Fibroblast of skin of scalp (primary cell): ENCODE measurements at places on chromosomes 5 and 9.

- DNase-seq, result no peak
Measured at GRCh38 chr9:6090277-6091210, 75.1 kb upstream of the RANBP6 start.

DNA sequence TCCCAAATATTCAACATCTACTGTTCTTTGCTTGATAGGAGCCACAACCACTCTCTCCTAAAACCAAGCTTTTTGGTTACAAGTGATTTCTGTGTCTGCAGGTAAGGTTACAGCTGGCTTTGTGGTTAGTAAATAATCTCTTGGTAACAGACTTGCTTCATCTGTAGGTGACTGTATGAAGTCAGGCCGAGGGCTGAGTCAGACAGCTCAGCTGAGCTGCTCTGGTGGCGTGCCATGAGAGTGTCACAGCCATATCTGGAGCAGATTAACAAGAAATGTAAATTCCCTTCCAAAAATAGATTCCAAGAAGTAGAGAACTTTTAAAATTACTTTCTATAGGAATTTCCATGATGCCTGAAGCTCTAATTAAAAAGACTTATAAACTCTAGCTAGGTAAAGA lies 23.7 kb upstream of the TAS2R1 start:
- DNase-seq, result peak; percentile 93

- DNase-seq, result peak; percentile 42
Measured at GRCh38 chr5:149205625-149206523, 64.6 kb downstream of the ABLIM3 start.

DNA sequence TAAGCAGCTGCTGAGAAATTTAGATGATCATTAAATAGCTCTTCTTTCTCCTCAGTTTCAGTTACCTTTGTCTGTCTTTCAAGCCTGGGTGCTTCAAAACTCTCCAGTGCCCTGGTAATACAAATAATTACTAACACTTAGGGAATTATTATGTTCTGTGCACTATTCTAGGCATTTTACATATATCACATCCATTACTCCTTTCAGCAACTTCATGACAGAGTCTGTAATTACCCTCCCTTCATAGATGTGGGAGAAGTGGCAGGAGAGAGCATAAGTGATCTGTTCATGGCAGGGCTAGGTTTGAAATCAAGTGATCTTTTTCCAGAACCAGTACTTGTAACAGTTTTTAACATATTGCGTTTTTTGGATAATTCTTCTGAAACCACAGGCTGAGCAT lies 32.0 kb downstream of the MAN2A1 start:
- no peak for DNase-seq

DNA sequence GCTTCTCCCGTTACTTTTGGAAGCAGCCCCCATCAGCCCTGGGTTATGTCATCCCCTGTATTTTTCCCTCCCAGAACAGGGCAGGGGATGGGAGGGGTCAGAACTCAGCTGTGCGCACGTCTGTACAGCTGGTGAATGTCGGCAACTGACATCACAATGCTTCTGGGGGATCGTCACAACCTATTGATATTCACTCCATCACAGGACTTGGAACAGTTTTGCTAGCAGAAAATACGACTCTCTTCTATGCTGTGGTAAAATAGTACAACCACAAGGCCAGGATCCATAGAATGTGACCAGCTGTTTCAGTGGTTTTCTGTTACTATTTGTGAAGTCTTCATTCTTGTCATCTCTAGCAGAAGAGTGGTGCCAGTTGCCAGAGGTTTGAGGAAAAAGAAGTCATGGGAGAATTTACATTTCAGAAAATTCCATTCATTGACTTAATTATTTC lies 77.1 kb upstream of the KLF4 start:
- DNase-seq, result peak; percentile 62

DNA sequence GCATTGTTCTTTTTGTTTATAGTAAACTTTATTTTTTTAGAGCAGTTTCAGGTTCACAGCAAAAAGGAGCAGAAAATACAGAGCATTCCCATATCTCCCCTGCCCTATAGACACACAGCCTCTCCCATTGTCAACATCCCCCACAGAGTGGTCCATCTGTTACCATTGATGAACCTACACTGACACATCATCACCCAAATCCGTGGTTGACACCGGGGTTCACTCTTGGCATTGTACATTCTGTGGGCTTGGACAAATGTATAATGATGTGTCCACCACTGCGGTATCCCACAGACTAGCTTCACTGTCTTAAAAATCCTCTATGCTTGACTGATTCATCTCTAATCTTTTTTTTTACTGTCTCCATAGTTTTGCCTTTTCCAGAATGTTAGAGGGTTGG lies 120.7 kb upstream of the SPATA31C2 start:
- no peak for DNase-seq

- DNase-seq, result no peak
Measured at GRCh38 chr9:76013809-76014208, 123.3 kb downstream of the PCSK5 start.

DNA sequence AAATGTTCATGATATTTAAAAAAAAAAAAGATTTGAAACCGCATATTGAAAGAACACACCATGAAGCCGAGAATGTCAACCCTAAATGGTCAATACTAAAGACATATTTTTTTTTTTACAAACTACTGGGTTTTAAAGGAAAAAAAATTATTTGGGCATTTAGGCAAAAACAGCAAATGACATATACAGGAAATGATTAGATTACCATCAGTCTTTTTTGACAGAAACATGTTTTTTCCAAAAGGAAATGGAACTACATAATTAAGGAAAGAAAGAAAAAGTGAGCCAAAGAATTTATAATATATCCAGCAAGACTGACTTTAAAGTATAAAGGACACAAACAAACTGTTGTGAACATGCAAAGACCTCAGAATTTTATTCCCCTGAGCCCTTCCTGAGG lies 56.7 kb downstream of the RALGPS1 start:
- no peak for DNase-seq

GRCh38 chr9:17978773-17979172 lies 399.9 kb downstream of the SH3GL2 start:
- DNase-seq, result no peak

DNA sequence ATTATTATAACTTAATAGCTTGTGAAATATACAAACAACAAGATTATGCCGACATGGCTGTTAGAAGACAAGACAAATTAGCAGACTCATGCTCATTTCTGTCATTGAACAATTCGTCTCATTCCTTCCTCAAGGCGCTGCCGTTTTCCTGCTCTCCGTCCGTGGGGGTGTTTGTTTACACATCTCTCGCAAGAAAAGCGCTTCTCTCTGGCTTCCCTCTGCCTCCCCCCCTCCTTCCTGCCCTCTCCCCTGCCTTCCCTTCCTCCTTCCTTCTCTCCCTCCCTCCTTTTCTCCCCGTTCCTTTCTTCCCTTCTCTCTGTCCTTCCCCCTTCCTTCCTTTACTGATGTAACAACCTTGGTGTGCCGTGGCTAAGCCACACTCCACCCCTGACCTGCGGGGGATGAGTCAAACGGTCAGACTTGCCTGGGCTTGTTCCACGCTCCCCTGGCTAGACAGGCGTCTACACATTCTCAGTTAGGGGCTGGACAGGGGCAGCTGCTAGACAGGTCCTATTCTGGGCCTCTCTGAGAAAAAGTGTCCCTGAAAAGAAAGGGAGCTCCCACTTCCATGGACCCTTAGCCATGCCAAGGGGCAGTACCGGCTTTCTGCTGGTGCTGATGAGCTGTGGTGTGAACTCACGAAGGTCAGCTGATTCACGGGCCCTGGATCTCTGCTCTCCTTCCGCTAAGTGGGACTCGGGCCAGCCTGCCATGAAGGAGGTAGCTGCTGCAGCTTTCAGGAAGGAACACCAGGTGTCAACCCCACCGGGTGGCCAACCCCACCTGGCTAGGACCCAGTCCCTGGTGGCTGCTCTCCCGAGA lies 32.0 kb upstream of the SPTLC1 start:
- DNase-seq, result peak; percentile 87

DNA sequence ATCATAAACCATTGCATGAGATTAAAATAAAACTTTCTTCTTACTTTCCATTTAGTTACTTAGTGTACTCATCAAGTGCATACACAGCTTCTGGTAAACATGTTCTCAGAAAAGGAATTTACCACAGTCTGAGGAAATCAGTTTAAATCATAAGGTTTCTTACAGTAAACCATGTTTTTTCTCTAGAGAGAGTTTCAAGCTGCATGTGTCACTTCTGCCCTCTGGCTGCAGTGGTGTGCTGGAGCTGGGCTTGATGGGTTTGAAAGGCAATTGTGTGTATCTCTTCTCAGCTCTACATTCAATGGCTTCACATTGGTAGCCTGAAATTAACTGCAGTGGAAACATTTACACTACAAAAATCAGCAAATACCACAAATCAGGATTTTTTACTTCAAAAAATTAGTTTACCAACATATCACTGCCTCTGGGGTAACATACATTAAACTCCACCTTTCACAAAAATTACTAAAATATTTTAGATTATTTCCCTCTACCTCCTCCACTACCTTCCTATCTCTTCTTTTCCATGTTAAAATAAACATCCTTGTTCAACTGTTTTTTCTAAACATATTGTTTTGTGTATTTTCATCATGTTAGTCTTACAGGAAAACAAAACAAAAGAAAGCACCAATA lies 414.3 kb downstream of the ANXA1 start:
- peak; percentile 7 for DNase-seq

GRCh38 chr5:5437227-5438172 lies 15.0 kb downstream of the ICE1 start:
- no peak for DNase-seq

DNA sequence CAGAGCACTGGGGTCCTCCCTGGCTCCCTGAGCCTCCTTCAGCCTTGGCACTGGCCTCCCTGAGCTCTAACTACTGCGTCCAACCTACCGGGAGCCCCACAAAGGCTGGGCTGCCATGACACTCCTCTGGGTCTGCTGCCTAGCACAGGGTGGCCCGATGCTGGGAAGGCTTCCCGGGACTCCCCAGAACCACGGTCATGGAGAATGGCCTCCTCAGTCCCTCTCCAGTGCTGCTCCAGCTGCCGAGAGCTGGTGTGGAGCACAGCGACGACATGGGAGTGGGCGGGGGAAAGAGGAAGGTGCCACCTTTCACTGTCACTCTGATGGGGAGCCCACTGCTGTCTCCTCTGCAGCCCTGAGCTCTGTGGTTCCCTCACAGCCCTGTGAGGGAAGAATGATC lies 61.5 kb upstream of the RNF130 start:
- no peak for DNase-seq

DNA sequence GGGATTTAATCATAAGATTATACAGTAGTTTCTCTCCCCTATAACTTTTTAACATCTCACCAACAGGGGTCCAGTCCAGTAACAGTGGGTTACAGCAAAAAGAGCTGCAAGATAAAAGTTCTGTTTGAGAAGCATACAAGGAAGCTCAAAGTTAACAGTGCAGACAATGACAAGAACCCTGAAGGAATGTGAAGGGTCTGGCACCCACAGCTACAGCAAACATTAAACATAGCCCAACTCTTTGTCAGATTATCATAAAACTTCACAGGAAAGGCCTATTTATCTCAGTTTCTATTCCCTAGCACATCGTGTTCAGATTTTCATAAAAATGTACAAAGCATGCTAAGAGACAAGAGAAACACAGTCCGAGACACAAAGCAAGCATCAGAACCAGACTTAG lies 309.4 kb downstream of the DIRAS2 start:
- DNase-seq, result peak; percentile 68

- DNase-seq, result peak; percentile 31
Measured at GRCh38 chr9:109863961-109864360, 84.0 kb downstream of the PALM2AKAP2 start.

DNA sequence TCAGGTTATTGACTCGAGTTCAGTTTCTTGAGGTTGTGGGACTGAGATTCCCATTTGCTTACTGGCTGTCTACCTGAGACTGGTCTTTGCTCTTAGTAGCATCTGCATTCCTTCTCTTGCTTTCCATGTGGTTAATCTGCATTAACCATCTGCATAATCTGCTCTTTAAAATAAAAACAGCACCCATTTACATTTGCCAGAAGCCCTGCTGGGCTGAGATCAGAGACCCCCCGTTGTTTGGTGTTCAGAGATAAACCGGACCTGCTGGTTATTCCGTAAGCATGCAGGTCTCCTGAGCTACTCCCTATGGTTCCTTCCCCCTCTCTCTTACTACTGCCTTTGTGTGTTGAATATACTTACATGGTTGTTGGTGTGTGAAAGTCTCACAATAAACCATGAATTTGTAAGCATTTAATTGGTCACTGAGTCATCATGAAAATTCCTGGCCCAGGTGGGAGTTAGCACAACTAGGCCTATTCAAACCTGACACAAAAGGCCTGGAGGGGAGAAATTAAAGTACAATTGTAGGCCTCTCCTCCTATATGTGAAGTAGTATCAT lies 396.7 kb downstream of the MRPS30 start:
- no peak for DNase-seq

DNA sequence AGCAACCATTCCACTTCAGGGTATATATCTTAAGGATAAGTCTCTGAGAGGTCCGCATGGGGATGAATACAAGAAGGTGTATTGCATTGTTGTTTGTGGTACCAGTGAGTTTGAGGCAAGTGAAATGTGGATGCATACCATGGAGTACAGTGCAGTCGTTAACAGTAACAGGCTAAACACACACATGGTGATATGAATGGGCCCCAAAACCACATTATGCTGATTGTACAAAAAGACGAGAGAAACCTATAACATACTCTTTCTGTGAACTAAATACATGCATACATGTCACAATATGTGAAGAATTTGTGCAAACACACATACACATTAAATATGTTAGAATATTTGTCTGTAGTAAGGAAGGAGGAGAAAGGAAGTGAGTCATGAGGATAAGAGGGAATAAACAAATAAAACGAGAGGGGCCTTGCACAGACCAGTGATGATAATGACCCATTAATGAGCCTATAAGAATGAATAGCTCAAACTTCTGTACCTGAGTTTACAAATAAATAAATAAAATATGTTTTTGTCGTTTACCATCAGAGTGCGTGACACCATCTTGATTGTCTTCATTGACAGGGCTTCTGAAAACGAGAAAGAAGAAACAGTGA lies 66.5 kb upstream of the RICTOR start:
- DNase-seq, result no peak

GRCh38 chr5:142280066-142281007 lies 44.5 kb downstream of the SPRY4 start:
- peak; percentile 51 for DNase-seq

GRCh38 chr9:35552376-35552775 lies 52.7 kb upstream of the TESK1 start:
- no peak for DNase-seq

GRCh38 chr5:112628214-112628980 lies 109.3 kb upstream of the APC start:
- DNase-seq, result no peak

GRCh38 chr9:72951520-72952380 lies 1.1 kb downstream of the ALDH1A1 start:
- DNase-seq, result no peak

- DNase-seq, result peak; percentile 72
Measured at GRCh38 chr5:149990518-149991376, 9.7 kb downstream of the TIGD6 start.

GRCh38 chr5:34895641-34896419 lies 19.5 kb downstream of the RAD1 start:
- no peak for DNase-seq

DNA sequence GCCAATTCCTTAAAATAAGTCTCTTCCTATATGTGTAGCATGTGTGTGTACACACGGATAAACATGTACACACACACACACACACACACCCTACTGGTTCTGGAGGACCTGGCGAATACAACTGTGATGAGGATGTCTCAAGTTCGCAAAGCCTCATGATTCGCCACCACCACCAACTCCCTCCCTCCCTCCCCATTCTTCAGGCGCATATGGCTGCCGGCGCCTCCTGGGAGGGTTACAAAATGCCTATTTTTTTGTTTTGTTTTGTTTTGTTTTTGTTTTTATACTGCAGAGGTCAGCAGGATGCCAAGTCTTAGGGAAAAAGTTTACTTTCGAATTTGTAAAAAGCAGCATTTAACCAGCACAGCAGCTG lies 88.0 kb downstream of the DAP start:
- no peak for DNase-seq

- peak; percentile 27 for DNase-seq
Measured at GRCh38 chr9:125747765-125748445, 732 bp downstream of the PBX3 start.
